ENCODE measurements at places on chromosomes 16 and 17. TPM values are rescaled to one million over a fixed set of nuclear protein-coding genes. Genes with fewer than 3 reads are reported as not detected.

Gene HSF4
- total RNA-seq = 8.3 TPM

Gene PIK3R5
- total RNA-seq = 364 TPM

Gene TOX3
- total RNA-seq = not detected

Gene LDHD
- total RNA-seq = 0.12 TPM

Gene PLXDC1
- total RNA-seq = 53.6 TPM

Gene USP43
- 3.0 TPM for total RNA-seq

- DNase-seq = no peak
These were observed 10.6 kb upstream of the MFAP4 start for GRCh38 chr17:19397556-19398041.

DNA sequence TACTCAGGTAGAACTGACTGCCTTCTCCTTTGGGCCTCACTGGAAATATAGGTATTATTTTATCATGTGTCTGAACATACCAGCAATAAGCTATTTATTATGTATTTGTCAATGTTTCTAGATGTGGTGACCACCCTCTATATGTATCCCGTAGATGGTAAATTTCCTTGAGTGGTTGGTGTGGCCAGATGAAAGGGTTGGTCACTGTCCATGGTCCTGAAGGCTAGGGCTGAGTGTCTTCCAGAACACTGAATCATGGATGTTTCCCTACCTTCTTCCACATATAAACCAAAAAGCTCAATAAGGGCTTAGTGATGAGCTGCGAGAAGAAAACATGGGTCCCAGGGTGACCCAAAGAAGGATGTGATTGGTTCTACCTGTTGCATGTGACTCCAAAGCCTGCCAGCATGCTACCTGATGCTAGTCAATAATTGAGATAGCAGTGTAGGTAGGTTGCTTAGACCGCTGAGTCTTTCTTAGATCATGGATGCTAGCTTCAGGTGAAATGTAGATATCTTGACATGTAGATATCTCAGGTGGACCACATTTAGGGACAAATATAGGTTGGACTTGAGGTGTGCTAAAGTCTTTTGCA, 150.3 kb downstream of the ASIC2 start:
- peak; percentile 4 for DNase-seq

DNA sequence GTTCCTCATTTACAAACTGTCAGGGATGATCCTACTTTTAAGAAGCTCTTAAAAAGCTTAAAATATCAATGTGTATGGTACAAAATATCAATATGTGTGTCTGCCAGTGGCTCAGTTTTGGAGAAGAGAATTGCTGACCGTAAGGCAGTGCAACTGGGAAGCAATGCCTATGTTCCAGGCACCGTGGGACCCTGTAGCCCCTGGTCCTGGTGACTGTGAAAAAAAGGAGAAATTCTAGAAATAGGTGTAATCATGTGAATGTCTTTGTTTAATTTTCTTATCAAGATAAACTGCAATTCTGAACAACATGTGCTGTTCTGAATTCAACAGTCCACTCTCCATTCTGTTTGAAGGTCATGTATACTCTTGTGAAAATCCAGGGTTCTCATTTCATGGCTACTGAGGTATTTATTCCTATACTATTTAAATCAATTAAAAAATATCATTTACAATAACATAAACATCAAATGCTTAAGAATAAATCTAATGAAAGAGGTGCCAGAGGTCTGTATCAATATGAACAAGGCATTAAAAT, 9.4 kb upstream of the HP start:
- DNase-seq = no peak

GRCh38 chr17:45228763-45229539, 7.3 kb downstream of the FMNL1 start:
- peak; percentile 92 for DNase-seq

- DNase-seq = no peak
These were observed 63.3 kb upstream of the HSBP1 start for GRCh38 chr16:83744441-83744981.

DNA sequence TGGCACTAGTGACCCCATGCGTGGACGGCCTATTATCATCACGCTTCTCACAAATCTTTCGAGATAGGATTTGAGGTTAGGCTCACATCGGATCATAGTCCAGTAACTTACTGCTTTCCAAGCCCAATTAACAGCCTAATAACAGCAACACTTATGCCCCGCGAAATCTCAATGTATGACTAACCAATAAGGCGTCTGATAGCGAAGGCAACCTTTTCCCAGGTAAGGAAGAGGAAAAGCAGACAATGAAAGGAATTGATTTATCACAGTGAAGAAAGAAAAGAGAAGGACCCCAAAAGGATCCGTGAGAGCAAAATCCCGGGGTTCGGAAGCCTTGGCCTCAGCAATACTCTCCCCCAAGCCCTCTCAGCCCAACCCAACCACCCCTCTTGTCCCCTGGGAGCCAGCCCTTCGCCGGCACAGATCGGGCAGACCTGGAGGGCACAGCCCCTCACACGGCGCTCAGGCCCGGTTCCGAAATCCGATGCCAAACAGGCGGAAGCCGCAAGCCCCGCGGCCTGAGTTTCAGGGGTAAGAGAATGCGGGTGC, 534 bp downstream of the GPATCH8 start:
- no peak for DNase-seq

DNA sequence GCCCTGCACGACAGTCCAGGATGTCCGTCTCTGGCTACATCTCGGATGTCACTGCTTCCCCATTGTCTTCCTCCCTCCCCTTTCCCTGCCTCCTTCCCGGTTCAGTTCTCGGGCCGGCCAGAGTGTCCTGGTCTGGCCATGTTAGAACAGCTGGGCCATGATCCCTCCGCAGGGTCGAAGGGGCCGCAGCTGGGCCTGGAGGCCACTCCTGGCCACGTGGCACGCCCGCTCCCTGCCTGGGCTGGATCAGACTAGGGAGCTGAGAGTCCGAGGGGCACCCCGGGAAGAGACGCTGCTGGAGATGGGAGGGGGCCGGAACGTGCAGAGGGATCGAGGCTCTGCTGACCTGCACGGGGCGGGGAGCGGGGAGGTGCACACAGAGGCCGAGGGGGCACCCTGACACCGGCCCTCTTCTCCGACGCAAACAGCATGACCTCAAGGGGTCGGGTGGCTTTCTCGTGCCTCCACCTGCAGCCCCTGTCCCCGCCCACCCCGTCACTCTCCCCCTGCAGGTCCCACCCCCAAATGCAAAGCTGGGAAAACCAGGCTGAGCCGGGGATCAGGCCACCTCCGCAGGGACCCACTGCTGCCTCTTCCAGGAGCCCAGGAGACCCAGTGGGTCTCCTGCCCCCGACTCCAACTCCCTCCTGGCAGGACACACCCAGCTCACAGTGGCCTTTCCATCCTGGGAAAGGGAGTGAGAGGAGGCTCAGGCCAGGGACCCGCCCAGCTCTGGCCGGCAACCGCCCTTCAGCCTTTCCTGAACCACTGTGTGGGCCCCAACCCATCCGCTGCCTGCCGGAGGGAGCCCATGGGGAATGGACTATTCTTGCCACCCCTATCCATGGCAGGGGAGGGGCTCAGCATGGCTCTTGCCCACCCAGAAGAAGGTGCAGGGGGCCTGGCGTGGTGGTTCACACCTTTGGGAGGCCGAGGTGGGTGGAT, 38.5 kb downstream of the CTU2 start:
- DNase-seq = no peak

GRCh38 chr17:30543456-30543855, 66.2 kb downstream of the GOSR1 start:
- DNase-seq = no peak

- DNase-seq = no peak
These were observed 6.7 kb upstream of the PHKG2 start for GRCh38 chr16:30741461-30741914.

DNA sequence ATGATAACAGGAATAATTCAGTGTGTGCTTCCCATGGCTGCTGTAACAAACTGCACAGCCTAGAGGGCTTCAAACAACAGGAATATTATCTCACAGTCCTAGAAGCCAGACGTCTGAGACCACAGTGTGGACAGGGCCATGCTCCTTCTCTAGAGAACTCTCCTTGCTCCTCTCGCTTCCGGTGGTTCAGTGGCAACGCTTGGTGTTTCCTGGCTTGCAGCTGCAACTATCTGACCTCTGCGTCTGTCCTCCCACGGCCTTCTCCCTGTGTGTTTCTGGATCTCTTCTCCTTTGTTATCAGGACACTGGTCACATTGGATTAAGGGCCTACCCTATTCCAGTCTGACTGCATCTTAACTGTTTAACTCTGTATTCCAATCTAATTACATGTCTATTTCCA, 414.3 kb downstream of the MAF start:
- DNase-seq = no peak

DNA sequence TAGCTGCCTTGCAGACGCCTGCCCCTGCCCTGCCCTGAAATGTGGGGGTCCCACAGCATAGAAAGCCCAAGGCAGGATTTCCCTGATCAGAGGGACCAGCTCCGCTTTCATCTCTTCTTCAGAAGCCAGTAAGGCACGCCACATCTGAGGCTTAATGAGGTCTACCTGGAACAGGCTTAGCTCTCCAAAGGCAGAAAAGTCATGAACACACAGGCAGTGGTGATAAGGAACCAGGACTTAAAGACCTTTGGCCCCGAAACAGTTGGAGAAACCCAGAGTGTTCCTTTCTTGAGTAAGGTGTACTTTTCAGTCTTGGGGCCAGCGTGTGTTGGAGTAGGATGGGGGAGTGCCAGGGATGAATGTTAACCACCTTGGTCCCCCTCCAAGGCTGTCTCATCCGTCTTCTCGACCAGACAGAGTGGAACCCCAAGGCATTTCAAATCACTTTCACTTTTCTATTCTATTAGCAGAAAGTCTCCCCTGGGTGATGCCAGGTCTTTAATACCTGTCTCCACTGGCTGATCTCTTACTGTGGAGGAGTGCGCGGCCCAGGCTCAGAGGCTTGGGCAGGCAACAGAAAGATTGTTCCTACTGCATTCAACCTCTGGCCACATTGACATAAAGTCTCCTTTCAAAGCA, 43.9 kb downstream of the TMEM186 start:
- no peak for DNase-seq

DNA sequence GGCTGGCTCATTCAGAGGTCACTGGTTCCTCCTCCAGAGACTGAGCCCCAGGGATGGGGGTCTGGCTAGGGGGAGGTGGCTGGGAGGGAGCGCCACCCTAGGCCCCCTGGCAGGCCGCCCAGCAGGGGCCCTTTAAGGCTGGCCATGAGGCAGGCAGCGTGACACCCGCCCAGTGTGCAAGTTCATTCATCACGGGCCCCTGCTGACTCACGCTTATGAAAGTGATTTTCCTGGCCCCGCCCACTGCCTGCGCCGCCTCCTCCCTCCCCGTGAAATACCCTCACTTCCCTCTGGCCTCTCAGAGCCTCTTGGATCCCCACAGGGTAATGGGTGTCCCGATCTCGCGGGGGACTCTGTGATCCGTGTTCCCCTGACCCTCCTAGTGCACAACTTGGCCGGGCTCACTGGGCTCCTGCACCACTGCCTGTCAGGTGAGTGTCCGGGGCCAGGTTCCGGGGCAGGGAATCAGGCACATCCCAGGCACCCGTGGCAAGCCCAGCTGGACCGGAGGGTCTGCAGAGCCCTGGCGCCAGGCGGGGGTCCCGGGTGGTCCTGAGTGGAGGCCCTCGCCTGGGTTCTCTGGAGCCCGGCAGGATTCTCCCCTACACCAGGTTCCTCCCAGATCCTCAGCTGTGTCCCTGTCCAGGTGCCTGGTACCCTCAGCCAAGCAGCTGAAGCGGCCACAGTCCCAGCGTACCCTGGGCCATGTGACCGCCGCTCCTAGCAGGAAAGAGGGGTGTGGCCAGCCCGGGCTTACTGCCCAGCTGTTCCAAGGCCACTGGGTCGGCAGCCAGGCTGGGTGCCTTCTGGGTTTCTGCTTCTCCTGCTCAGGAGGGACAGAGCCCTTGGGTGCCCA, at the start of gene OSGIN1:
OSGIN1 (plus strand) TSS at position 301 of the 856 bp plus-strand sequence. CDS start 4,432 bp downstream, outside the sequence.
- DNase-seq = peak; percentile 47

GRCh38 chr17:5975661-5976060, 94.5 kb upstream of the WSCD1 start:
- DNase-seq = no peak
